Esophagus mucosa (tissue), 1 donor: ENCODE measurements at places on chromosomes 13 and 19. TPM values are rescaled to one million over a fixed set of nuclear protein-coding genes. Genes with fewer than 3 reads are reported as not detected.

GRCh38 chr13:86000546-86000945 lies 201.3 kb upstream of the SLITRK6 start:
- no peak for ATAC-seq

GRCh38 chr19:5397804-5398692 lies 57.2 kb upstream of the ZNRF4 start:
- ATAC-seq = no peak

- ATAC-seq = no peak
These were observed 40.8 kb downstream of the GGACT start for GRCh38 chr13:100547791-100548201.

- ATAC-seq = no peak
These were observed 26.3 kb upstream of the ZNF492 start for GRCh38 chr19:22607653-22608430.

DNA sequence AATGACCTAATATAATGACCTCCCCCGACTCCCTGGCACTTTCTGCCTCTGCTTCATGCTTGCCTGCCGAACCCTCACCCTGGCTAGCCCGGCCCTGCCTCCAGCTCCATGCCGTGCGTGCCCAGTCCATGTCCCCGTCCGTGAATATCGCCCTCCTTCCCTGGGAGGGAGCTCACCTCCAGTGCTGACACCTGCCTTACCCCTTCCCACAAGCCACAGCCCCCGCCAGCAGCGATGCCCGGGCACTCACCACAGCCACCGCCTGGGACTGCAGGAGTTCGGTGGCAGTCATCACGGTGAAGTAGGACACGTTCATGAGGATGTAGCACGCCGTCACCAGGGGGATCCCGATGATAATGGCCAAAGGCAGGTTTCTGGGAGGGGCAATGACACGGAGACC lies 10.0 kb downstream of the SLC7A9 start:
- no peak for ATAC-seq

DNA sequence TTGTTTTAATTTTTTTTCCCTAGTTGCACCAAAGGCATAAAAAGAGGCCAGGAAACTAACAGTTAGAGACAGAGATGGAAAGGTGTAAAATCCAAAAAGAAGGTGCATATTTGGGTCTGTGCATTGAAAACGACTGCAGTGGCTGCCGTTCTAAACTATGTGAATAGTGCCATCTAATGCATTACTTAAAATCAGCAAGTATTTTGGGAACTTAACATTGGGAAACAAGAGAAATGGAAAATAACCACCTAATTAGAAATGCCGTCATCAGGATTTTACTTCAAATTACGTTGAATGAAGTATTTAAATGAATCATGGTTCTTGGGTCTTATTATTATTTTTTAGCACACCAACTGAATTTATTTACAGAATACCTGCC lies 189.5 kb upstream of the MIR17HG start:
- ATAC-seq = no peak

The CILP2 gene
- total RNA-seq = not detected
